ENCODE measurements at places on chromosomes 3 and 15. TPM values are rescaled to one million over a fixed set of nuclear protein-coding genes. Genes with fewer than 3 reads are reported as not detected.

The SKOR1 gene
- not detected for total RNA-seq

The ANO10 gene
- total RNA-seq: 17.8 TPM

The EPHA6 gene
- total RNA-seq: 0.10 TPM

The CCR3 gene
- total RNA-seq: not detected

The CLRN1 gene
- total RNA-seq: not detected

The SH2D7 gene
- not detected for total RNA-seq

The CCR8 gene
- not detected for total RNA-seq

The MCTP2 gene
- total RNA-seq: 1.1 TPM

The TM4SF18 gene
- 0.03 TPM for total RNA-seq

Measured in HT1080 (cell line).